ENCODE measurements at places on chromosomes 16 and 17.

DNA sequence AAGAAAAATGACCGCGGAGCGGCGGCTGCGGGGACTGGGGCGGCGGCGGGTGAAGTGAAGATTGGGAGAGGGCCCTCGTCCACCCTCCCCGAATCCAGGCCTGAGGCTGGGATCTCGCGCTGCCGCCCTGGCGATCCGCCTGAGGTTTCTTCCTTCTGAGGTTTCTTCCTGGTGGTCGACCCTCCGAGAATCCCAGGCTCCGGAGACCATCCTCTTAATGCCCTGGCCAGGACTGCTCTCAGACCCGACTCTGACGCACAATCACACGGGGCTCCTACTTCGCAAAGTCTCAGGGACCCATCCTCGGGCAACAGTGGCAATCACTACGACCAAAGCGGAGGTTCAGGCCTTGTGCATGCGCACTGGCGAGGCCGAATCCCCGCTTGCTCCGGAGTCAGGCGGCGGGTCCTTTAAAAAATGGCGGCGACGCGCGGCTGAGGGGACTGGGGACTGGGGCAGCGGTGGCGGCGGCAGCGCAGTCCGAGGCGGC, 18.0 kb upstream of the KCNJ18 start:
- DNase-seq, result peak; percentile 17

GRCh38 chr17:7443499-7444485, 1.1 kb upstream of the CHRNB1 start:
- no peak for DNase-seq

- DNase-seq, result no peak
Observed at GRCh38 chr17:80926591-80927250, 64.9 kb upstream of the CHMP6 start.

DNA sequence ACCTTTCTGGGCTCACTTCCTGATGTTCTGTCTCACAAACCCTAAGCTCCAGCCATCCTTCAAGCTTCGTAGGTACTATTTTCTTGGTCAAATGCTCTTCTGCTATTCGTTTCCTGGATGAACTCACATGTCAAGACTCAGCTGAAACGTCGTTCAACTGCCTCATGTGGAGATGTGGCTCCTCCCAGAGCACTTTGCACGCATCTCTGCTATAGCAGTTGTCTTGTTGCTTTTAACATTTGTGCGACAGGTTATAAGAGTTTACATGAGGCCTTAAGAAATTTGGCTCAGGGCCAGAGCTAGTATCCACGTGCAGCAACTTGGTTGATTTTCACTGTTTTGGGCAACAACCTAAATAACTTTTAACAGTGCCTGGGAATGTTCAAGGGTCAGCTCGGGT, 2.8 kb upstream of the KRT40 start:
- DNase-seq, result no peak

- DNase-seq, result no peak
Observed at GRCh38 chr17:49022391-49022941, 25.3 kb downstream of the IGF2BP1 start.

- no peak for DNase-seq
Observed at GRCh38 chr16:12536412-12536746, 267.3 kb downstream of the CPPED1 start.

DNA sequence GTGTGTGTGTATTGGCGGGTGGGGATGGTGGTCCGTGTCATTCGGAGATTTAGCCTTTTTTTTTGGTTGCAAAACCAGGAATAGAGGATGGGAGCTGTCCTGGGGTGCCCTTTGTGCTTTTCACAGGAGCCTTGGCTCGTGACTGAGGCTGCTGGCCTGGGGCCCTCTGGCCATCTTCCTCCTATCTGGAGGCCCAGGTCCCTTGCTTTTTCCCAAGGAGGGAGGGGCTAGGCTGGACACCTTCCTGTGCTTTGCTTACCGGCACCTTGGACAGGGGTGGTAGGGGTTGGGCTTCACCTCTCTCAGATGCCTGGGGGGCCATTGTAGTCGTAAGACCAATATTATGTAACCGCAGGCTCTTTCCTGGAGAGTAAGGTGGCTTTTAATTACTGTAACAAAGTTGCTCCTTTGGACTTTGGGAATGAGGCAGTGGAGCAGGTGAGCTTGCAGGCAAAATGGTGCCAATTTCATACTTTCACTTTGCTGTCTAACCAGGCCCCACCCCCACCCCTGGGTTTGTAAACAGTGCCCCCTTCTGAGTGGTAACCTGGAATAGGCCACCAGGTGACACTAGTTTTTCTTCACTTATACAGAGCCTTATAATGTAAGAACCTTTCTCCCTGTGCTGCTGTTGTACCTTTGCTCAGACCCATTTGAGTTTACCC, 1.2 kb downstream of the DYNLL2 start:
- no peak for DNase-seq

DNA sequence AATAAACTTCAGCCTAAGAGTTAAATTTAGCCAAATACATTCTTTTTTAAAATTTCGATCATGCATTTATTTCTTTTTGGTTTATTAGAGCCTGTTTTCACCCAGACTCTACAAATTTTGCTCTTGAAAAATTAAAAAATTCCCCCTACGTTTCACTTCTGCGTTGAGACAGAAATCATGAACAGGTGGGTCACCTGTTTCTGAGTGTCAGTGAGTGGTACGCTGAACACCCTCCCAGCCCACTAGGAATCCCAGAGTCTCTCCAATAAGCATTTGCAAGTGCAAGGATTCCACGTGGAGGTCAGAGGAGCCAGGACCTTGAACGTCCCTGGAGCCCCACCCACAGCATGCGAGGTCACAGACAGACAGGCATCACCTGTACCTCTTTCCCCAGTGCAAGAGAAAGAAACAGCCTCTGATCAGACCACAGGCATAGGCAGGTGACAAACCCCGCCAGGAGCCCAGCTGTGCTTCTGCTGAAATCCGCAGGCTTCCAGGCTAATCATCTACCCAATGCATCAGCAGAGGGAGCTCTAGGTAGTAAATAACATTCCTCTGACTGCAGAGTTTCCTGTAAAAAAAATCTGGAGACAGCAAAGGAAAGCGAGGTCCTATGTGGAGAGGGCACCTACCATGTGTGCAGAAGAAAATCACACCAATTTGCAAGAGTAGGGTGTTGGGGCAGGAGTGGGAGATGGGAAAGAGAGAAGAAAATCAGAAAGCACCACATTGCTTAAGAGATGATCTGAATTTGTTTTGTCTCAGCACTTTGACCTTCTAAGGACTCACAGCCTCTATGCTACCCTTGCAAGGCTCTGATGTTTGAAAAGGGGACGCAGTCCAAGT, 5.9 kb upstream of the XYLT1 start:
- peak; percentile 74 for DNase-seq

GRCh38 chr17:76414334-76415295, 30.2 kb downstream of the SPHK1 start:
- peak; percentile 44 for DNase-seq

- DNase-seq, result no peak
Observed at GRCh38 chr17:29744121-29744520, 121.4 kb upstream of the CORO6 start.

- no peak for DNase-seq
Observed at GRCh38 chr17:10666906-10667305, 9.8 kb upstream of the MYH3 start.

- DNase-seq, result no peak
Observed at GRCh38 chr17:18859256-18859655, 1.3 kb downstream of the PRPSAP2 start.

DNA sequence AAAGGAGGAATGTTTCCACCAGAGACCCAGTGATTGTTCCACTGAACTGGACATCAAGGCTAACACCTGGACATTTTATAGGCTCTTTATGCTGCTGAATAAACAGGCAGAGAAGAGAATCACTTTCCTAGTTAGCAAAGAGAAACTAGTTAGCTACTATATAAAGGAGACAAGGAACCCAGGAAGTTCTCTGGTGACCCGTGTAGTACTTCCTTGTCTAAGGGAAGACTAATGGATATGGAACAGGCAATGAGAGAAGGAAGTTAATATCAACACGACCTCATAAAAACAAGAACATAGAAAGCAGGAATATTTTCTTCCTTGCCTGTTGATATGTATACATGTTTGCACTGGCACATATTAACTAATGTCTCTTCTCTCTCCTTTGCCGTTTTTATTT, 30.8 kb upstream of the RPL38 start:
- DNase-seq, result no peak

GRCh38 chr16:86259499-86259898, 250.8 kb upstream of the FOXF1 start:
- DNase-seq, result no peak

DNA sequence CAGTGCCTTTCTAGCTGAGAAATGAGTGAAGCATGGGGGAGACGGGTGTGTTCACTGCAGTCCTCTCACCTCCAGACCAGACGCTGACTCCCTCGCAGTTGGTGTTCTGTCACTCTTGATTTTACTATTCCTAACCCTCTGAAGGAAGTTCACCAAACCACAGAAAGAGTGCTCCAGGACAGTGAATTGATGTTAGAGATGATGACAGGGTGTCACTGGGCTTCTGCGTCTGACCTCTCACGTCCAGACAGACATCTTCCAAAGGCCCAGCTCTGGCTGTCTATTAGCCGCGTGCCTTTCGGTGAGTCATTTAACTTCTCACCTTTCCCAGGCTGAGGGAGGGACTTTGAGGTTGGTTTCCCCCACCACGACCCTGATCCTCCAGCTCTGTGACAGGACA, 8.2 kb downstream of the CRAMP1 start:
- DNase-seq, result no peak

- DNase-seq, result peak; percentile 64
Observed at GRCh38 chr16:4506450-4506849, 30.3 kb downstream of the HMOX2 start.

DNA sequence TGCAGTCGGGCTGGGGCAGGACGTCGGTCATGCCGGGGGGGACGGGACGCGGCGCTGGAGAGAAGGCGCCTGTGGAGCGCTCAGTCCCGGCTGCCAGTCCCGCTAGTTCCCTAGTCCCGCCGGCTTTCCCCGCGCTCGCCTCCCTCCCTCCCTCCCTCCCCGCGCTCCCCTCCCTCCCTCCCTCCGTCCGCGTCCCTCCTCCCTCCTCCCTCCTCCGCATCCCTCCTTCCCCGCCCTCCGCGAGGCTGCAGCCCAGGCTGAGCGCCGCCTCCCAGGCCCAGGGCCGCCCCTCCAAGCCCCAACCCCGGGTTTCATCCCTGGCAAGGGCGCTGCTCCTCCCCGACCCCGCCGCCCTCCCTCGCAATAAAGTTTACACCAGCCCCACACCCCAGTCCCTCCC, 34.8 kb downstream of the TIMM22 start:
- DNase-seq, result no peak

GRCh38 chr16:24074574-24074973, 181.6 kb upstream of the CACNG3 start:
- DNase-seq, result no peak

GRCh38 chr16:50591800-50592771, 43.9 kb downstream of the NKD1 start:
- DNase-seq, result peak; percentile 21

DNA sequence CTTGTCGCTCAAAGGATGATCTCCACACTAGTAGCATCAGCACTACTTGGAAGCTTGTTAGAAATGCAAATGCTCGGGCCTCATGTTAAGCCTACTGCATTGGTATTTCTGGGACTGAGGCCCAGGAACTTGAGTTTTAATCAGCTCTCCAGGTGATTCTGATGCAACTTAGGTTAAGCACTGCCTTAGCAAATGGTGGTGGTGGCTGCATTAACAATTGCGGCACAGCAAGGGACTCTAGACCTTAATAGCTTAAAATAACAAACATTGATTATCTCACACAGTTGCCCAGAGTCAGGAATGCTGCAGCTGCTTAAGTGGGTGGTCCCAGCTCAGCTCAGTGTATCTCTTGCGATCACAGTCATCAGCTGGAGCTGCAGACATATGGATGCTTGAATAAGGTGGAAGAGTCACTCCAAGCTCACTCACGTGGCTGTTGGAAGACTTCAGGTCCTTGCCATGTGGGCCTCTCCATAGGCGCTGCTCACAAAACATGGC, 25.8 kb downstream of the HS3ST3A1 start:
- DNase-seq, result no peak

- DNase-seq, result no peak
Observed at GRCh38 chr17:7139400-7139799, 24.8 kb upstream of the ASGR2 start.

DNA sequence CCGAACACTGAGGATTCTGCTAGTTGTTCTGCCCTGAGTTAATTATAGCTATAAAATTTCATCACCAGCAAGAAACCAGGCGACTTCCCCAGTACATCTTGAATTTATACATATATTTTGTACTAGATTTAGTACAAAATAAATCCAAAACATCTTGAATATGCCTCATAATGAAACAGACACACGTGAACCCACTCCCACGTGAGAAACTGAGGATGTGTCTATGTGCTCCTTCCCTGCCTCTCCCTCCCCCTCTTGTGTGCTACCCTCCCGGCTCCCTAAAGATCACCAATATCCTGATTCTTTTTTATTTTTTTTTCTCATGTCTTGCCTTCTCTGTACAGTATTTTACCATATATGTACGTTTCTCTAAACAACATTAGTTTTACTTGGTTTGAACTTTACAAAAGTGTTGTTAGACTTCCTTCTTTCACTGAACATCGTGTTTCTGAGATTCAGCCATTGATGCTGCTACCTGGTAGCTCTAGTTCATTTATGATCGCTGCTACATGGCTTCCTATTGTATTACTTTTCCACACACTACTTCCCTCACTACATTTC, 1.1 kb upstream of the LCMT1 start:
- DNase-seq, result peak; percentile 30

GRCh38 chr16:47750371-47750770, 289.2 kb downstream of the PHKB start:
- DNase-seq, result no peak

- DNase-seq, result no peak
Observed at GRCh38 chr16:69017036-69017783, 88.2 kb upstream of the HAS3 start.

DNA sequence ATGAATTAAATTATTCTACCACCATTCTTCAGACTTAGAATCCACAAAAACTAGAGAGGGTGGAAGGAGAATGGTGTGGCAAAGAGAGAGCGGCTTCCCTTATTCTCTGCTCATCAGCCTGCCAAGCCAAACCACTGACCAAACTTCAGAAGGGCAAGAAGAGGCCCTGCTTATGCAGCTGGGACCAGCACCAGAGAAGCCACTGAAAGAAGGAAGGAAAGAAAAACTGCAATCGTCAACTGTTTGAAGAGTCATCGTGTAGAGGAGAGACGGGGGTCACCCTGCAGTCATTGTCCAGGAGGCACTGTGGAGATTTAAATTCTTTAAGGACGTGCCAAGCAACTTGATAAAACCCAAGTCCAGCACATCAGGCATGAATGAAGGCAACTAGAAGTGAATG, 15.6 kb downstream of the PMP22 start:
- DNase-seq, result no peak

DNA sequence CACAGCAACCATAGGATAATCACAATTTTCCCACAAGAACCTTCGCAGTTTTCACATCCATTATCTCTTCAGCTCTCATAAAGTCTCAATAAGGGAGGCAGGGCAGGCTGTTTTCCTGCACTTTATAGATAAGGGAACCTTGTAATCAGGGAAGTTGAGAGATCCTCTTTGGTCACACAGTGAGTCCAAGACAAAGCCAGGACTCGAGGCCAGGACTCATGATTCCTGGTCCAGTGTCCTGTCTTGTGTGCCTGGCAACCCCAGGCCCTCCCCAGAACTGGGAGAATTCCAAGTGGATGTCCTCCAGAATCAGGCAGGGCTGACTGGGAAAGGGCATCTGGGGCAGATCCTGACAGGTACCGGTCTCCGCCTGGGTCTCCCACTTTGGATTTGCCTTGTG, 23.1 kb upstream of the PHF12 start:
- no peak for DNase-seq
